Activated naive CD4-positive, alpha-beta T cell treated with anti-CD3 and anti-CD28 coated beads for 36 hours (primary cell): ENCODE measurements at places on chromosomes 4 and X.

DNA sequence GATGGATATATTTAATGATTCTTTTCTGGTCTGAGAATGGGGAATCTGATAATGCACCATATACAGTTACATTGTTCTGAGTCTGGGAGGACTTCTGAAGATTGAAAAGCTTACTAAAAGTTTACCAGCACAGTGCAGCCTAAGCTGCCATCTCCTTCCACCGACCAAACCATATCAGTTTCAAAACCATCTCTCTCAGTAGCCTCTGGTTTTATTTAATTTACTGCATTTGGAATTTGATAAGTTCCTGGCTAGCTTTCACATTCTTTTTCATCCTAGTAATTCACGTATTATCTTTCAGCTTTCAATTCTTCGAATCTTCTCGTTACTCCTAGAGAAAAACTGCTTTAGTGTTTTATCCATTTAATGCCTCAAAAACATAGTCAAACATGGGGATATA, 181.4 kb upstream of the HCCS start:
- DNase-seq, result no peak

GRCh38 chr4:134422776-134423175, 221.2 kb upstream of the PABPC4L start:
- DNase-seq, result no peak

DNA sequence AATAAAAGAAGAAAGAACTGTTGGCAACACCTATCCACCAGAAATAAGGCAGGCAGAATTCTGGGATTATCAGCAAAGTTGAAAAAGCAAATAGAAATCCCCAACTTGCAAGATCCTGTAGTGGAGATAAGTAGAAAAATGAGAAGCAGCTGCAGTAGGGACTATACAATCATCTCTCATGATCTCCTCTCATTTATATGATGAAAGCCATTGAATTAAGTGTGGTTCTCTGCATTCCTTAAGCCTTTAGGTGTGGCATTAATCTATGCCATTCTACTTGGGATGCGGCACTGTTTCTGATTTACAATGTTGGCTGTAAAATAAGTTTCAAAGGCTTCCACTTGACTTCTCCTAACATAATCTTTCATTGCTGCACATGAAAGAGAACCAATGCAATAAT, 869.8 kb downstream of the TRAM1L1 start:
- DNase-seq, result no peak

- DNase-seq, result no peak
Measured at GRCh38 chr4:110124711-110125110, 73.7 kb downstream of the ELOVL6 start.

DNA sequence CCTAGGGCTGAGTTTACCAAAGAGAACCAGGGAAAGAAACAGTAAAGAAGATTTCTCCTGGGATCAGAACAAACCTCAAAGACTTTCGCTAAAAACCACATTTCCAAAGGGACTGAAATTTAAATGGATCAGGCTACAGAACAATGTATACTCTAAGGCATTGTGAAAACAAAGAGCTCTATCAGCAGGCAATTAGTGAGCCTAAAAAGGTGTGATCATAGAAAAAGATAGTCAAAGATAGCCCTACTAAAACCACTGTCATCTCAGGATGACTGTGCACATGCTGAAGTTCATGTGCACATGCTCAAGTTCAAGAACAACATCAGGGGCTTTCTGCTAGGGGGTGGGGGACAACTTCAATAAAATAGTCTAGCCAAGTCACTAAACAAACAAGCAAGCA, 12.9 kb upstream of the SMIM10L2A start:
- DNase-seq, result no peak

- peak; percentile 43 for DNase-seq
Measured at GRCh38 chr4:26822546-26822945, 38.1 kb upstream of the STIM2 start.

GRCh38 chrX:40394302-40394701, 186.5 kb upstream of the ATP6AP2 start:
- no peak for DNase-seq

DNA sequence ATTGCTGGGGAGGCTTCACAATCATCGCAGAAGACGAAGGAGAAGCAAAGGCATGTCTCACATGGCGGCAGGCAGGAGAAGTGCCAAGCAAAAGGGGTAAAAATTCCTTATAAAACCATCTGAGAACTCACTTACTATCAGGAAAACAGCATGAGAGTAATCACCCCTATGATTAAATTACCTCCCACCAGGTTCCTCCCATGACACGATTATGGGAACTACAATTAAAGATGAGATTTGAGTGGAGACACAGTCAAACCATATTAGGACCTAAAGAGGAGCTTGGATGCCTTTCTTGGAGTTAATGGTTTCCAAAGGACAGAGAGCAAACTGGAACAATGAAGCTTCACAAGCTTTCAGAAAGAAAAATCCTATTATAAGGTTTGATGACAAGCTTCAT, 168.4 kb upstream of the SMARCAD1 start:
- no peak for DNase-seq

GRCh38 chr4:141660880-141661279, 24.5 kb downstream of the IL15 start:
- no peak for DNase-seq

DNA sequence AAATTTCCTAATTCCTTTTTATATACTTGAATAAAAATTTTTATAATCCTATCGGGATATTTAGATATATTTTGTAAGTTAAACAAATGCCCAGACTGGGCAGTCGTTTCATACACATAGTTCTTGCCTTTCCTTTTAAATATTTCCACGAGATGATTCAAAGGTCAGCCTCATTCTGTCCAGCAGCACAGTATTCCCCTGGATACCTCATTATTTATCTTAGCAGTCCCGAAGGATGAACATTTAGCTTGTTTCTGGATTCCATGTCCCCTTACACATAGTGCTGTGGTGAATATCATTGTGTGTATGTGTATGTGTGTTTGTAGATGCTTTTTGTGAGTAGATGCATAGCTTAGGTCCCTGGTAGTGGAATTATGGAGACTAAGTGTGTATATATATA, 38.3 kb downstream of the RAPGEF2 start:
- no peak for DNase-seq

GRCh38 chrX:133213117-133213516, 5.0 kb downstream of the TFDP3 start:
- no peak for DNase-seq

GRCh38 chr4:79820427-79820826, 252.6 kb downstream of the ANTXR2 start:
- DNase-seq, result no peak

GRCh38 chr4:104901438-104901837, 245.2 kb upstream of the TET2 start:
- DNase-seq, result no peak

- no peak for DNase-seq
Measured at GRCh38 chrX:16883487-16883804, 13.3 kb upstream of the RBBP7 start.

GRCh38 chrX:29155286-29155685, 568.0 kb downstream of the IL1RAPL1 start:
- DNase-seq, result no peak

DNA sequence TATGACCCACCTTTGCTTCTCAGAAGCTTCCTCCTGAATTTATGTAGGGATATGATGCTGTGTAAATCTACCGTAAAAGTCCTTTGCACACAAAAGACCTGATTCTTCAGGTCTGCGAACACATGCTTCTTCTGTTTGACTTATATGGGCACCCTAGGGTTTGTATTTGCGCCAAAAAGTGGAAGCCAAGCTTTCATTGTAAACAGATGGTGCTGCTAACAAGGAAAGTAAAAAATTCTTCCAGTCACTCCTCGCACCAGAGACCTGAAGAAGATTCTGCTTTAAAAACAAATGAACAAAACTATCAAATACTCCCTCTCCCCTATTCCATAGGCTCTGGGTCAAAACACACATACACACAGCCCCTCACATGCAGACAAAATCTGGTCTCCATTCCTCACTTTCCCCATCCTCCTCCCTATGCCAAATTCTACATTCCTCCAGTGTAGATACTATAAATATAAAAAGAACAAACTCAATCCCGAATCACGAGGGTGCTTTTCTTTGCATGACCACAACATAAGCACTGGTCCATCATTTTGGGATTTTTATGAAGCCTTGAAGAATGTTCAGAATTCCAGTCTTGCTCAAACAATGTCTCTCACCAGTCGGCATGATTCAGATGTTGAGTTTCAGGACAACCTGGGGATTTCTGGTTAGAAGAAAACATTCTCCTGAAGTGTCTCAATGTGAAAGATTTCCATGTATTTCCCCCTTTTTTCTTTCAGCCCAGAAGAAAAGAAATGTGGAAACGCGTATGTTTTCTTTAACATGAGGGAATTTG, 125.1 kb downstream of the PALLD start:
- DNase-seq, result no peak

DNA sequence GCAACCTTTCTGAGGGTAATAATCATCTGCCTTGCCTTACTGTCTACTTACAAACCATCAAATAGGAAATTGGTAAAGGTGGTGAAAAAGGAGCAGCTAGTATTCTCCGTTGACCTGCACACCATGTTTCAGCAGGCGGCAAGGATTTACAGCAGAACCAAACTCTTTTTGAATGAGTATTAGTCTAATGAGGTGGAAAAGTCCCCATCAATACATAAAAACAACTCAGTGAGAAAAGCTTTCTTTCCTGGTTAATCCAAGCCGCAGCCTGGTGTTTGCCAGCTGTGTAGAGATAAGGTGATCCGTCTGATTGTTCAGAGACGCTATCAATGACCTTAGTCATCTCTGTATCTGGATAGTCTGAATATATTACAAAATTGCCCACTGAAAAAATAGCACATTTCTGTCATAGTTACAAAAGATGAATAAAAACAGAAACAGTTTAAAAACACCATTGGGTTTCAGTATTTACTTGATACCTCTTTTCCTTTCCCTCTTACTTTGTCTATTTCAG, 110.4 kb upstream of the TBC1D9 start:
- no peak for DNase-seq

DNA sequence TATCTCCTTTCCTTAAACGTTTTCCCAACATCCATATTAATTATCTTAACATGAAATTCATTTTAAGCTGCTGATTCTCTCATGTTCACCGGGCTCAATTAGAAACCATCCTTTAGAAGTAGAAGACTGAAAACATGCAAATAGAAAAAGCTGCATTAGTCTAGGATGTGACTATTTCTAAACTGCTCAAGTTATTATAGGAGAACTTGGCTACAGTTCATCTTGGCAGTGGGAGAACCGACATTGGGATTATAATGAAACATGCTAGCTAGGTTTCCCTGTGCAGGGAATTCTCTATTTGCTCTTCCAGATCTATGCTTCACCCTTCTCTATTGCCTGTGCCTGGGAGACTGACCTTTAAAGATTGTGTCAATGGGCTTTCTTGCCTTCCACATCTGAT, 151.0 kb upstream of the PPARGC1A start:
- no peak for DNase-seq

GRCh38 chr4:108361446-108361820, 192.7 kb upstream of the LEF1 start:
- no peak for DNase-seq

DNA sequence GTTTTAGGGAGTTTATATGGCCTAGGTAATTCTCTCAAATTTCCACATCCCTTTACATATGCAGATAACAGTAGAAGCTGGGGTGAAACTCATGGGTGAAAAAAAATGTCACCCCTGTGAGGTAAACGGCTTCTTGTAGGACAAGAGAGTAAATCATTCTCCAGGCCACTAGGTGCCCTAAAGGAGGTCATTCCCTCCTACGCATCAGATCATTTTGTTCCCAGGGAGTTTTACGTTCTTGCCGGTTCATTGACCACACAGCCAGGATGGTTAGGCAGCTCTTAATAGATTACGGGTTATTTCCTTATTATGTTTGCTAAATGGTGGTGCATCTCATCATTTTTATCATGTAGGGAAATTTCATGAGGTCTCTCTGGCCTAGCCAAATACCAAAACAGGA, 225.8 kb upstream of the NOCT start:
- no peak for DNase-seq

GRCh38 chrX:21700967-21701366, 42.8 kb upstream of the KLHL34 start:
- no peak for DNase-seq

- DNase-seq, result no peak
Measured at GRCh38 chr4:183830438-183830985, 74.6 kb upstream of the STOX2 start.

DNA sequence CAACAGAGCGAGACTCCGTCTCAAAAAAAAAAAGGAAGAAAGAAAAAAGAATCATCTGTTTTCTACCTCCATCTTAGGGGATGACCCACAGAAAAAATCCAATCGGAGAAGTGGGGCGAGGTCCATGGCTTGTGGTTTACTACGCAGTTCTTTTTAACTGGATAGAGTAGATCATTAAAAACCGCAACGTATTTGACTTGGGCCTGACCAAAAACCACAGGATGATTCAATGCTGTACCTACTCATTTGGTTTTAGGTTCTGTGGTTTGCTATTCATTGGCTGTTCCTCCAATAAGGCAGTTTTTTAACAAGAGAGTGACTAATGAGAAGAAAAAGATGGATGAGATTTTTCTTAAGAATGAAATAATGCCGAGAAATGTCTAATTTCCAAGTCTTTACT, 83.7 kb downstream of the FREM3 start:
- peak; percentile 22 for DNase-seq

DNA sequence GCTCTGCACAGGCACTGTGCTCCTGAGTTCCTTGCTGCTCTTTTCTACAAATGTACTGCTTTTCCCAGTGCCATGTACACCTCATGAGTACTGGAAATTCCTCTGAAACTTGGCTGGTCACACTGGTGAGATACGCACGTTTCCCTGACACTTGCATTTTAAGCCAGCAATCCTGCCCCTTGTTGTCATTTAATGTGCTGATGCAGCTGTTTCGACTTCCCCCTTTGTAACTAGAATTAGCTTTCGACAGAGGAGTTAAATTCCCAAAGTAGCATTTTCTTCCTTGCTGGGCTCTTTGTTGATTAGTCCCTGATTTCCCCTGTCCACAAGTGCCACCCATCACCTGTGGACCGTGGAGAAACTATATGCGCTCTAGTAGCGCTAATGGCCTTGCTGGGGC, 77.5 kb downstream of the IQCM start:
- DNase-seq, result no peak

DNA sequence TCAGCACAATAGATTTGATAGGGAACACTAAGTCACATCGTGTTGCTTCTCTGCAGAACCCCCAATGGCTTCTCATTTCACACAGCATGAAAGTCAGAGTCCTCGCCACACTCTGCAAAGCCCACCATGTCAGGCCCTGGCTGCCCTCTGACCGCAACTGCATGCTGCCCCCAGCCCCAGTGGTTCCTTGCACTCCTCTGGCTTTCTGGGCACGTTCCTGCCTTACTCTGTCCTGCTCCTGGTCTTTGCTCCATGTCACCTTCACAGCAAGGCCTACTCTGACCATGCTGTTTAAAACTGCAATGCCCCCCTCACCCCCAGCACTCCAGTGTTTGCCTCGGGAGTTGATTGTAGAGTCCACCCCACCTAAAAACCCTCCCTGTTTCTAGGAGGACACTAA, 78.1 kb downstream of the EVC start:
- no peak for DNase-seq

DNA sequence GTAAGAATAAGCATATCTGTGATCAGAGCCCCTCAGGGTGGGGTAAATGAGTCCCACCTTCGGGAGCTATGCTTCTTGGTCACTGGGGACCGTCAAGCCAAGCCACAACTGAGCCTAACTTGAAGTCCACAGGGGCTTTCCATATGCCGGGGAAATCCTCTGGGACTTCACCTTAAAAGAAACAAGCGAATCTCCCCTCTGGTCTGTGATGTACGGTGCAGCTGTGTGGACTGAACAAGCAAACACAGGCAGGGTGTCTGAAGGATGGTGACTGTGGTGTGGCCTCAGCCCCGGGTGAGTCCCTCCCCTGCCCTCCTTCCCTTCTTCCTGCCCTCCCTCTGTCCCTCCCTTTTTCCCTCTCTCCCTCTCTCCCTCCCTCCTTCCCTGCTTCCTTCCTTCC, 29.7 kb upstream of the PPP2R2C start:
- no peak for DNase-seq
